T-helper 9 cell (primary cell): ENCODE measurements at places on chromosomes 7 and 10.

GRCh38 chr7:75756991-75757676 lies 14.9 kb downstream of the CCL26 start:
- no peak for DNase-seq

DNA sequence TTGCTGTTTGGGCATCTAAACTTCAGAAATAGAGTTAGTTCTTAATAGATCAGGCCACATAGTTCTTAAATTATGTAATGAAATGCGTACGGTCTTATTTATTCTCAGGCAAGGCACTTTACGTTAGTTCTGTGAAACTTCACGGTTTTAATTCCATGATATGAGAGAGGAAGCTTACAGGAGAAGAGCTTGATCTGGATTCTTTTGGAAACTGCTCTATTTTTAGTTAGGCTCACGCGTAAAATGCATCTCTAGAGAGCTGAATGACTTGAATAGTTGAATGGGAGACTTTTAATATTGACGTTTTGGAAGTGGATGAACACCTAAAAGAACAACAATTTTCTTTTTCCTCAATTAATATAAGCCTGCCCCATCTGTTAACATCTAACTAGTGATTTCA lies 71.1 kb downstream of the PRKG1 start:
- DNase-seq = no peak

DNA sequence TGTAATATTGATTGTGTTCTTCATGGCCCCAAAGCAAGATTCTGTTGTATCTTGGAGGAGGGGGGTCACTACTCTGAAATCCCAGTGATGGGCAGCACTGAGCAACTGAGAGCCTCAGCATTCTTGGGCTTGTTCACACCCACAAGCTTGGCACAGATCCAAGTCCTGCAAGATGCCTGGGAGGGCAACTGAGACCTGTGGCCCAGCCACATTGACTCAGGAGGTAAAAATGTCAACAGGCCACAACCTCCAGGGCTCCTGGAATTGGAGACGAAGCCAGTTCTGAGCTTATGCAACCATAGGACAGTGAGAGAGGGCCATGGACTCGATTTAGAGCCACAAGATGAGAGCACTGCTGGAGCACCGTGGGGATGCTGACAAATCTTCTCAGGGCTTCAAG lies 3.1 kb upstream of the DOCK1 start:
- no peak for DNase-seq

DNA sequence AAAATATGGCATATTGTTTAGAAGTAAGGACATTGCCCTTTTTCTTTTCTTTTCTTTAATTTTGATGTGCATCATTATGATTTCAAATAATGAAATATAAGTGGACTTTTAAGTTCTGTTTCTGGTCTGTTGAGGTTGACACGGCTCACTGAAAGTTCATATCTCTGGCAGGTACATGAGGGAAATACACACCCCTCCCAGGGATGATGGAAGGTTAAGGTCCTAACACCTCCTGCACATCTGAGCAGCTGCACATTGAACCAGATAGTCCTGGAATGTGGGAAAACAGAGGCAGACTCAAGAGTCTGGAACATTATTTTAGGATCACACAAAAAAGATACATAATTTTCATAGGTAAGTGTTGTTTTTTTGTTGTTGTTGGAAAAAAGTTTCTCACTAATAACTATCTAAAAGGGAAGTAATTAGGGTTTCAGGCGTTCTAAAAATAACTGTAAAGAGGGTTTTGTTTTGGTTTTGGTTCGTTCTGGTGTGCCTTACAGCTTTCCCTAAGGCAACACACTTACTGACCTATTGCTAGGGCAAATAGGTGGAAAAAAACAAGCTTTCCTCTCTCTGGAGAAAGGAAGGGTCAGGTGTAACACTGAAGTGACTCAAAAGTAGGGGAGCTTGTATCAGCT lies 201.2 kb upstream of the PRKCQ start:
- DNase-seq = no peak

- no peak for DNase-seq
Measured at GRCh38 chr10:11919271-11919670, 96.1 kb downstream of the PROSER2 start.

GRCh38 chr7:19101909-19102308 lies 15.5 kb downstream of the TWIST1 start:
- DNase-seq = no peak

DNA sequence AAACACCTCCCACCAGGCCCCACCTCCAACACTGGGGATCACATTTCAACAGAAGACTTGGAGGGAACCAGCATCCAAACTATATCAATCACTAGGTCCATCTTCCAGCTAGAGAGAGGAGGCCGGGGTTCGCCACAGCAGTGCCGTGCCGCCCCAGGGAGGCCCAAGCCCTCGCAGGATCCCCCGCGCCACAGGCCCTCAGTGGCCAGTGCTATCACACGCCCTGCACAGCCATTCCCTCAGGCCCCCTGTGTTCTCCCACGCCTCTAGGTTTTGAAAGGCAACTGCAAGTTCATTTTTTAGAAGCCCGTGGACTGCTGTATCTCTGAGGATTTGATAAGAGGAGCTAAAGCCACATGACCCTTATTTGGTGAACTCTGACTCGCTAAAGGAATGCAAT lies 136.4 kb downstream of the OAT start:
- DNase-seq = no peak

DNA sequence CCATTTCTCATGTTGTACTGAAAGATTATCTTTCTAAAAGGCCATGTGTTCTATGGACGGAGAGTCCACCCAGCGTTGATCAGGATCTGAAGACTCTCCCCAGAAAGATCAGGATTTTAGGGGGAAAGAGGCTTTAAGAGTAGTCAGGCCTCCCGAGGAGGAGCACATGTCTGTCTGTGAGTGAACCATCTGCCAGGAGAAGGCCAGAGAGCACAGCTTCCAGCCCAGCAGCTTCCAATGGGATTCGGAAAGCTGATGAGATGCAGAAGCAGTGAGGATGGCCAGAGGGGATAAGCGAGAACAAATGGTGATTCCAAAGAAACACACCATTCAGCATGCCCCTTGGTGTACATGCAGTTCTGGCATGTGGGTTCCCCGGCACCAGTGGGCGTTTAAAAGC lies 88.5 kb upstream of the TCERG1L start:
- DNase-seq = no peak

DNA sequence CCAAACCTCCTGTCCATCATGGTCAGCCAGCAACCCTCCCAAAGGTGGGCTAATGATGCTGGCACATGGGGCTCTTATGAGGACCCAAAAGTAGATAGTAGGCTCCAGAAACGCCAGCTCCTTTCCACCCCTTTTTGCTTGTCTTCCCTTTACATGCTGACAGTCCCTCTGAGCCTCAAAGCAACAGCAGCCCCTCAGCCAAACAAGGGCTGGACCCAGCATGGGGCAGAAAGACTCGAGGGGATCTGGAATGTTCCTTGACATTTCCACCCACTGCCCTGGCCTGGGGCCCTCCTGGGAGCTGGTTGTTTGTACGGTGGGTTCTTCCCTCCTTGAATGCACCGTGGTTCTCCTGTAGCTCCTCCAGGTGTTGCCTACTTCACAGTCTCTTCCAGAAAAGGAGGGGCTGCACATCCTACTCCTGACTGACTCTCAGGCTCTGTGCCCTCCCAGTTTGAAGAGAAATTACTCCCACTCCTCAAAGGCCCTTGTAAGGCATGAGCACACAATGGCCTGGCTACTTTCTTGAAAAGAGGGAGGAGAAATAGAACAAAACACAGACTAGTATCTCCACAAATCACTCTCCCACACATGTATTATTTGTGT lies 21.5 kb upstream of the NUDCD3 start:
- no peak for DNase-seq

DNA sequence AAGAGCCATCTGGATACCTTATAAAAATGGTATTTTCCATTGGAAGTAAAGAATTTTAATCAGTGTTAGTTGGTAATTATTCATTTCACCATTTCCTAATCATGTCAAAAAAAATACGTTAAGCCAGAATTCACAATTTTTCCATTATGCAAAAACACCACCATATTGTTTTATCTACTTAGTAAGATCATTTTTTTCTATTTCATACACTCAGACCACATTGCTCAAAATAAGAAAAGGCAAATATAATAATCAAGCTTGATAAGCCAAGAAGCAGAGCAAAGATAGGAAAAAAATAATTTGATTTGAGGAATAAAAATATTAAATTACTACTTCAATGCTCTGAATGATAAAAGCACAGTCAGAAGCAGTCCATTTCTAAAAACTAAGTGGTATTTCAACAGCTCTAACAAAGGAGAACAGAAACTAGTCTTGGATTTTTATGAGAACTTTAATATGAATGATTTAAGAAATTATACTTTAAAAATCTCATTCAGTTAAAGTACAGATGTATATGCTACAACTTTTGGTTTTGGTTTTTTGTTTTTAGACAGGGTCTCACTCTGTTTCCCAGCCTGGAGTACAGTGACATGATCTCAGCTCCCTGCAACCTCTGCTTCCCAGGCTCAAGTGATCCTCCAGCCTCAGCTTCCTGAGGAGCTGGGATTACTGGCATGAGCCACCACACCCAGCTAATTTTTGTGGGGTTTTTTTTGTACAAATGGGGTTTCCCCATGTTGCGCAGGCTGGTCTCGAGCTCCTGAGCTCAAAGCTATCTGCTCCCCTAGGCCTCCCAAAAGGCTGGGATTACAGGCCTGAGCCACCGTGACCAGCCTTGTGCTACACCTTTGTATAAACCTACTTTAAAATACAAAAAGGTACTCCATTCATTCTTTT lies 46.6 kb downstream of the LRRN3 start:
- peak; percentile 0 for DNase-seq

DNA sequence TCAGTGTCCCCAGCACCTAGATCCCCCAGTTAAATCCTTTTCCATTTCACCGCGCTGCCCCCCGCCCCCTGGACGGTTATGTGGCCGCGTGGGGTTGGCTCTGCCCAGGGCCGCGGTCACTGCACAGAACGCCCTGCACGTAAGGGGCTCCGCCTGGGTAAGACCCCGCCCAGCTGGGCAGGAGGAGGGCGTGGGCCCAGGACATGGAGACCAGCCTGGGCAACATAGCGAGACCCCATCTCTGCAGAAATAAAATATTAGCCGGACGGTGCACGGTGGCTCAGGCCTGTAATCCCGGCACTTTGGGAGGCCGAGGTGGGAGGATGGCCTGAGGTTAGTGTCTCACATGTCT lies 650 bp upstream of the ZFAND2A start:
- no peak for DNase-seq

DNA sequence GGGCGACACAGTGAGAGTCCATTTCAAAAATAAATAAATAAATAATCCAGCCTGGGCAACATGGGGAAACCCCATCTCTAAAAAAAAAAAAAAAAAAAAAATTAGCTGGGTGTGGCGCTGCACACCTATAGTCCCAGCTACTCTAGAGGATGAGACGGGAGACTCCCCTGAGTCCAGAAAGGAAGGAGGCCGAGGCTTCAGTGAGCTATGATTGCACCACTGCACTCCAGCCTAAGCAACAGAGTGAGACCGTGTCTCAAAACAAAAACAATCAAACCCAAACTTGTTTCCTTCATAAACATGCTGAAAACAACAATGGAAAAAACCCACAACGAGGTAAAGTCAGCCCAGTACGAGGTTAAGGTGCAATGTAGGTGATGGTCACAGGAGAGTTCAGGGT lies 1.2 kb downstream of the COX19 start:
- no peak for DNase-seq

- no peak for DNase-seq
Measured at GRCh38 chr7:129394101-129394500, 40.1 kb upstream of the STRIP2 start.

DNA sequence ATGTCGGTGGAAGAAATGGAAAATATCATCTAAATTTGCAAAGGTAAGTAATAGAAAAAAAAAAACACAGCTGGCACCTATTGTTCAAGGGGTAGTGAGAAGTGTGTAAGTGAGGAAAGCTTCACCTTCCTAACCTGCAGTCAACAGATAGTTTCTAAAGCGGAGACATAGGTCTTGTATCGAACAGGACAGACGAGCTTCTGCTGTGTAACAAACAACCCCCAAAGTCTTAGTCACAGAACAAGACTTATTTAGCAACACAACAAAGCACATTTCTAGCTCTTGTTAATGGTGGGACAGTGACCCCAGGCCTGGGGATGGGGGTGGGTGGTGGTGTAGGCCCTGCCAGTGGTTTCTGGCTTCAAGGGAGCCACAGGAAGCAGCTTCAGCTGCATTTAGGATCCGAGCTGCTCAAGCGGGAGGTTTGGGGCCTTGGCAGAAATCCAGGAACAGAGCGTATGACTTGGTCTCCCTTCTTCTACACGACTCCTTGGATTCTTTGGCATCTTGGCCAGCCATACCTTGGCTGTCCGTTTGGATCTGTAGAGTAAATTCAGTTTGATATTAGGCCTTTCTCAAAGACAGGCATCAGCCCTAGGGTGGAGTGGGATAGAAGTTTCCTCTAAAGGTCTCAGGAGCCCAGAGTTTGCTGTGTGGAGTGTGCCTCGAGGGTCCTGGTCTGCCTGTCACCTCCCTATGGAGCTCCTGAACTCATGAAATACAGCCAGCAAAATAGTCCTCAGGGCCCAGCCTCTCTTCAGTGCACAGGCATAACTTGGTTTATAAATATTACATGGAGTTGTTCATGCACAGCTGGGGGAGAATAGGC lies 56.9 kb upstream of the SHH start:
- no peak for DNase-seq

DNA sequence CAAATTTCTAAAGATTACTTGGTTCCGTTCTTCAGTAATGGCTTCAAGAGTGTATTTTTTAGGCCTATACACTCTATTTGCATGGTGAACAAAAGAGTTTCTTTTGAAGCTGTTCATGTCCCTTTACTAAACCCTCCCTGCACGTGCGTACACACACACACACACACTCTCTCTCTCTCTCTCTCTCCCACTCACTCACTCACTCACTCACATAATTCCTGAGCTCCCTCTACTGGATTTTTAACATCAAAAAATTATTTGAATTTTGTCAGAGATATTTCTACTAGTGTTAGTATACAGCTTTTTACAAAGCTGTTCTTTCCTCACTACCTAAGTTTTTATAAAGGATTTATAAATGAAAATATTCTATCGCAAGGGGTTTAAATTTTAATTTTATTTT lies 85.9 kb downstream of the UBE3C start:
- no peak for DNase-seq

DNA sequence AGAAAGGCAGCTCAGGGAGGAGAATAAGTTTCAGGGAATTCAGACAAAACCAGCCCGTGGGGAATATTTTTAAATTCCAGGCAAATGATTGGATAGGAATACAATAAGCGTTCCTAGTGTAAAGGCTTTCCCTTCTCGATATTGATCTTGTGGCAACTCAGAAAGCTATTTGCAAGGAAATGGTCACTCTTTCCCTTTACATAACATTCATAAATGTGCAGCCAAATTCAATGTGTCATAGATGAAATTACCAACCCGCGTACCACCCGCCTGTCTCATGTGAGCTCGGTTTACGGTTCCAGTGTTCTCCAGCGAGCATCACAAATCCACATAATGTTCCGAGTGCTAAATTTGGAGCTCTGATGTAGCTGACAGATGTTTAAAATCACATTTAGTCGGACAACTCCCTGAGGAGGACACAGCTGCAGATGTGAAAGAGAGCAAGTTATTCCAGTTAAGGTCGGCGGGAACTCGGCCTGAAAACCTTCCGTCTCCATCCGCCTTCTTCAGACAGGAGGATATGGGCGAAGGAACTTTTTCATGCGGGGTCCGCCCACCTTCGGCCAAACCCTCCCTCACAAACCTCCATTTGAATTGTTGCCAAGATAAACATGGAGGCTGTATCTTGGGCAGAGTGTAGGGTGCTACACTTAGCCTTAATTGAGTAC lies 327.0 kb downstream of the RNLS start:
- no peak for DNase-seq

- DNase-seq = no peak
Measured at GRCh38 chr7:25677595-25677994, 449.3 kb upstream of the NPVF start.

GRCh38 chr10:92470026-92470425 lies 103.9 kb downstream of the IDE start:
- no peak for DNase-seq
